Stimulated activated CD8-positive, alpha-beta memory T cell treated with anti-CD3 and anti-CD28 coated beads, Interleukin-15, amount 100 ng/mL, for 4 hours (primary cell): ENCODE measurements at places on chromosomes 7 and 10.

DNA sequence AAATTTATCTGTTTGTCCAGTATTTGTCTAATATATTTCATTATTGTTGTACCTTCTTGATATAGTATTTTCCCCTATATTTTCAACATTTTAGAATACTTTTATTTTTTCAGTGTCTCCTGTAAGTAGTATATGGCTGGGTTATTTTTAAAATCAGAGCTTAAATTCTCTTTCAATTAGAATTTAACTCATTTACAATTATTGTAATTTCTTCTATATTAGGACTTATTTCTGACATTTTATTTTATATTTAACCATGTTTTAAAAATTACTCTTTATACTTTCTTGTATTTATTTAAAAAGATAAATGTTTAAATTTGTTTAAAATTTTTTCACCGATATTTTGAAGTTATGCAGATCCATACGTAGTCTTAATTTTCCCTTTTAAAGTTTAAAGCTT is 220.0 kb upstream of the NPVF start:
- DNase-seq = no peak

DNA sequence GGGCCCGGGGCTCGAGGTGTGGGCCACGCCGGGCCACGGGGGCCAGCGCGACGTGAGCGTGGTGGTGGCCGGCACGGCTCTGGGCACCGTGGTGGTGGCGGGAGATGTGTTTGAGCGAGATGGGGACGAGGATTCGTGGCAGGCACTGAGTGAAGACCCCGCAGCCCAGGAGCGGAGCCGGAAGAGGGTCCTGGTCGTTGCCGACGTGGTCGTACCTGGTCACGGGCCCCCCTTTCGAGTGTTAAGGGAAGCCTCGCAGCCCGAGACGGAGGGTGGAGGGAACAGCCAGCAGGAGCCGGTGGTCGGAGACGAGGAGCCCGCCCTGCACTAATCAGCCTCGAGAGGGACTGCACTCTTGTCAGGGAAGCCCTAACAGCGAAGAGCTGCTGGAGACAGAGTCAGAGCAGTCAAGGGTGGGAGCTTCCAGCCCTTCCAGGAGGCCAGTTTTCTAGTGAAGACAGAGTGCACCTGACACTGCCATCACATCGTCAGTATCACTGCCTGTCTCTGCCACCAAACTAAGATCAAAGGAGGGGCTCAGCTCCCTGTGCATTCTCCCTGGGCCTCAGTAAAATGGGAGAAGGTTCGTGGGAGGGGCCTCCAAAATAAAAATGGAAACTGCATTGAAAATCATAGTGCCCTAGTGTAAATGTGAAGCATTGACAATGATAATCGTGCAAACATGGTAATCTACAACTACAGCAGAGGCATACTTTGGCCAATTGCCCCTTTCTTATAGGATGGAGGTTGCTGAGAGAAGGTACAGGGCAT is 1.3 kb downstream of the MBLAC1 start:
- DNase-seq = no peak

- no peak for DNase-seq
Measured at GRCh38 chr10:112490545-112490944, 43.5 kb downstream of the VTI1A start.

- no peak for DNase-seq
Measured at GRCh38 chr10:89299031-89299430, 2.8 kb upstream of the IFIT2 start.

DNA sequence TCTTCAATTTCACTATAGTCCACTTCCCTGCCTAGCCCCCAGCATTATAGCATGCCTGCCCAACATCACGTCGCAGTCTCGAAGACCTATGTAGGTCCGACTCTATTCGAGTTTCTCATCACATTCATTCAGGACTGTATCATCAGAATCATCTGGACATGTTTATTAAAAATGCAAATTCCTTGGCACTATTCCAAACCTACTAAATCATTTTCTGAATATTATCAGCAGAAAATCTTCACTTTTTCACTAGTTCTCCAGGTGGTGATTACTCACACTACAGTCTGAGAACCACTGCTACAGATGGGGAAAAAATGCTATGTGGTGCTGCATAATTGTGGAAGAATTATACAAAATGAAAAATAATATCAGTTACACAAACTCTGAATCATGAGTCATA is 29.3 kb upstream of the ETV1 start:
- no peak for DNase-seq

DNA sequence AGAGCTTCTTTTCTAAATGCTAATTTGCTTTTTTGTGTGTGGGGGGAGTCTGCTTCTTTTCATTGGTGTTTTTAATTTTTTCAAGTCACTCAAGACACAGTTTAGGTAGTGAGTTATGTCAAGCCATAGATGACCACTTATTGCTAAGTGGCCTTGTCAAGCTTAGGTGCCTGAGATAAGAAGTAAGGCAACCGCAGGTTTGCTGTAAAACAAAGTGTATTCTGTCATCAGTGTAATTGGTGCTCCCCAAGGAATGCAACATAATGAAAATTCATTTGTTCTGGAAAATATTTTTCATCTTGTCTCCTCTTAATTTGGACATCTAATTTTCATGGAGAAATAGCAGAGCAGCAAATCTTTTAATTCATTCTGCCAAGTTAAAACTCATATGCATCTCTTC is 249.6 kb downstream of the EXOC4 start:
- no peak for DNase-seq

GRCh38 chr7:55179931-55180682 is 161.3 kb downstream of the EGFR start:
- no peak for DNase-seq

- DNase-seq = no peak
Measured at GRCh38 chr7:77985974-77986339, 187.4 kb downstream of the PHTF2 start.

DNA sequence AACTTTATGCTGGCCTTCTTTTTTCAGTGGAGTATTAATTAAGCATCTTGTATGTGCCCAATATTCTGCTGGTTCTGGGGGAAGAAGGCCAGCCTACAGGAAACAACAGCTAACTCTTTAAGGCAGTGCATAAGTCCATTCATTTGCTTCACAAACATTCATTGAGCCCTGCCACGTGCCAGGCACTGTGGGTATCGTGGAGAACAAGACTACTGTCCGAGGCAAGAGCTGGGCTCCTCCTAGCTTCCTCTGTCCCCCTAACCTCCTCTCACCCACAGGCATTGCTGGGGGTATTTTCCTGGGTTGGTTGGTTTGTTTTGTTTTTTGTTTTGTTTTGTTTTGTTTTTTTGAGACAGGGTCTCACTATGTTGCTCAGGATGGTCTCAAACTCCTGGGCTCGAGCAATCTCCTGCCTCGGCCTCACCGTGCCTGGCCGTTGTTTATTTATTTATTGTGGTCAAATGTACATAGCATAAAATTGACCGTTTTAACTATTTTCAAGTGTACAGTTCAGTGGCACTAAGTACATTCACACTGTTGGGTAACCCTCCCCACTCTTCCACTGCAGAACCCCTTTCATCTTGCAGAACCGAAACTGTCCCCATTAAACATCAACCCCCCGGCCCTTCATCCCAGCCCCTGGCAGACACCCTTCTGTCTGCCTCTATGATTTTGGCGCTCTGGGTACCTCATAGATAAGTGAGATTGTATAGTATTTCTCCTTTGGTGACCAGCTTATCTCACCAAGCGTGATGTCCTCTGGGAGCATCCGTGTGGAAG is 32.6 kb downstream of the CHST3 start:
- DNase-seq = no peak

DNA sequence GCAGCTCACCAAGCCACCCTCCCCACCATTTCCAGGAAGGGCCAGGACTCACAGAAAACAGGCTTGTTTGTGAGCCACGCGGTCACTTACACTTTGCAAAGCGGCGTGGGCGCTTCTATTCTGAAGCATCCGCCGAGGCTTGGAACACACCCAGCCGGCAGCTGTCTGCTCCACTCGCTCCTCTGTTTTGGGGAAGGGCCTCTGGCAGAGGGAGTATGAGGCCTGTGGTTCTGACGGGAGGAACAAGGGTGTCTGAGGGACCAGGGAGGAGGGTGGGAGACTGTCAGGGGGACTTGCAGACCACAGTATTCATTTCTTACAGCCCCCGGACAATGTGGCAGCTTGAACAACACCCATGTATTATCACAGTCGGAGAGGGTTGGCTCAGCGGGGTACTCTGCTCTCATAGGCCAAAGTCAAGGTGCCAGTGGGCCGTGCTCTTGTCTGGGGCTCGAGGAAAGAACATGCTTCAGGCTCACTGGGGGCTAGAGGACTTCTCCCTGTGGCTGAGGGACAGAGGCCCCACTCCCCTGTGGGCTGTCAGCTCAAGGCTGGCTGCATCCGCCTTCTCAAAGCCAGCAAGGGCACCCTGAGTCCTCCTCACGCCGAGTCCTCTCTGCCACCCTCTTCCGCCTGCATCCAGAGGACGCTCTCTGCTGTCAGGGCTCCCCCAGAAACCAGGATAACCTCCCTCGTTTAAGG is 60.4 kb upstream of the FAM20C start:
- DNase-seq = no peak

DNA sequence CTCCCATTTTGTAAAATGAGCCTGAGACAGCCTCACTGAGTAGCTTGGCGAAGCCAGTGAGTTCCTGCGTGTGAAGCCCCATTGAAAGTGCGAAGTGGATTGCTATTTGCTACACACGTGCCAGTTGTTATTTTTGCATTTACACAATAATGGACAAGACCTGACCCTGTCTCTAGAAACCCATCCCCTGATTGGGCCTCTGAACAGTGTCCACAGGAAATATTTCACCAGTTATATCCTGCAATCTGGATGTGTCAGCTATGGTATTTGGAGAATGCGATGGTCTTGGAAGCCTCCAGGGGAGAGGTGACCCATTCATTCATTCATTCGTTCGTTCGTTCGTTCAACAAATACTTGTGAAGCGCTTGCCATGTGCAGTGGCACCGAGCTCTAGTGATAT is 37.1 kb downstream of the COL13A1 start:
- DNase-seq = no peak

- DNase-seq = no peak
Measured at GRCh38 chr7:18175801-18176450, 148.3 kb upstream of the PRPS1L1 start.

- DNase-seq = no peak
Measured at GRCh38 chr7:90455163-90456030, 14.0 kb upstream of the PTTG1IP2 start.

DNA sequence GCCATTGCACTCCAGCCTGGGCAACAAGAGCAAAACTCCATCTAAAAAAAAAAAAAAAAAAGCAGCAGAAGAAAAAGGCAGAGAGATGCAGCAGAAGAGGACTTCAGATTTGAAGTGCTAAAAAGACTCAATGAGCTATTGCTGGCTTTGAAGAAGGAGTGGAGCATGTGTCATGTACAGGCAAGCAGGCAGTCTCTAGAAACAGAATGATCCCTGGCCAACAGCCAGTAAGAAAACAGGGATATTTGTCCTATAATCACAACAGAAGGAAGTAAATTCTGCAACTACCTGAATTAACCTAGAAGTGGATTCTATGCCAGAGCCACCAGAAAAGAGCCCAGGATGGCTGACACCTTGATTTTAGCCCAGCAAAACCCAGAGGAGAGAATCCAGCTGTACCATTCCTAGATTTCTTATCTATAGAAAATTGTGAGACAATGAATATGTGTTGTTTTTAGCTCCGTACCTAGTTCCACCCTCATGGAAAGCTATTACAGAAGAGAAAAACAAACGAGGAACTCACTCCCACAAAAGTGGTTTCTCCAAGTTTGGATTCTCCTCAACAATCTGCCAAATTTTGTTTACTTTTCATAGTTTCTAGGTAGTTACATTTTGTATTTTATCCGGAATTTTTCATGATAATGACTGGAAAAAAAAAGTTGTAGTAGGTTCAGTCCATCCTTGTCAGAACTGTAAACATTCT is 198.2 kb upstream of the GNAI1 start:
- DNase-seq = no peak

- DNase-seq = no peak
Measured at GRCh38 chr10:90313576-90314325, 544.1 kb downstream of the HTR7 start.

DNA sequence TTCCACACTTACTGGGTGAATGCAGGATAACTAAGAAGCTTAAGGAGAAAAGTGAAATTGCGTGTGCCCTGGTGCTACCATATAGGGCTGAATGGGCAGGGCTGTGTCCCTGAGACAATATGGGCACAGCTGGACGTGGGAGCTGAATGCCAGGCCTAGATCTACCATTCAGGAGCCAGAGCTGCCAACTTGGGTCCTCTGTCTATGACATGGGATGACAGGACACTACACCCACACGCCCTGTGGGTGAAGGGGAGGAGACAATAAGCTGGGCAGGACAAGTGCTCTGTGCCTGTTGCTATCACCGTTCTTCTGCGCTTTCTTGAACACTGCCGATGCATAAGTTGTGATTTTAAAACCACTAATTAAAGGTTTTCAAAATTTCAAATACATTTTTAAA is 293.9 kb downstream of the TNS3 start:
- no peak for DNase-seq

- no peak for DNase-seq
Measured at GRCh38 chr10:127299956-127300689, 103.7 kb upstream of the INSYN2A start.

- no peak for DNase-seq
Measured at GRCh38 chr10:88181902-88182600, 318.6 kb downstream of the PTEN start.

- no peak for DNase-seq
Measured at GRCh38 chr10:4770801-4771553, 55.0 kb upstream of the AKR1E2 start.

GRCh38 chr7:151271699-151272355 is 23.3 kb upstream of the SMARCD3 start:
- no peak for DNase-seq

GRCh38 chr7:17159500-17160037 is 138.9 kb upstream of the AHR start:
- DNase-seq = no peak

DNA sequence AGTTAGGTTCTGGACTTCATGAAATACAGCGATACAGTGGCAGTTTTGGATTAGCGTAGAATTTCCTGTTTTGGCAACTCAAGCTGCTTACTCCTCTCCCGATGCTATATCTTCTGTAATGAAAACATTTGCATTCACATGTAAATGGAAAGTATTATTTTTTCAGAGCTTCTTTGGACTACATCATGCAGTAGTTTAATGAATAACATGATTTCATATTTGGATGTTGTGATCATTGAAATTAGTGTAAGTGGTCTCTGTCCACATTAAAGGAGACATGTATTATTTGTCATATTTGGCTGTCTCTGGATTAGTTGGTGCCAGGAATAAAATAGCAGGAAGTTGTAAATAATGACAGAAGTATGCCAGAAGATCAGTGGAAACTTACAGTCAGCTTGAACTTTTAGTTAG is 331.6 kb downstream of the GFRA1 start:
- no peak for DNase-seq

DNA sequence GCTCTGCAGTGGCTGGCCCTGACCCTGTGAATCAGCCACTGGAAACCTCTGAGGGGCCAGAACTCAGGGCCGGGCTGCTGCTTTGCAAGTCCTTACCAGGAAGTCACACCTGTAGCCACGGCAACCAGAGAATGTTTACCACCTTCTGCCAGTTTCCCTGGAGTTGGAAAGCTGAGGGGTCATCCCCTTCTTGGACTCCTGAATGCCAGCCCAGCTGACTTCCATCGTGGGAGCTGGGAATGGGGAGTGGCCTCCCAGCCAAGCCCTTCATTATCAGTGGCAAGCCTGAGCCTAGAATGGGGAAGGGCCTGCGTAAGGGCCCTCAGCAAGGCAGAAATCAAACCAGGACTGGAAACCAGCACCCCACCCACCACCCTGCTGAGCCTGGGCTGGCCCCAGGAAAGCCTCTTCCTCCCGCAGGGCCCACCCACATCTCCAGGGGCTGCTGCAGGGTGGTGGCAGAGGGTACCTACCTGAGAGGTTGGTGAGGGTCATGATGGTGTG is 6.5 kb upstream of the CRHR2 start:
- no peak for DNase-seq
